Stimulated activated CD4-positive, alpha-beta T cell treated with anti-CD3 and anti-CD28 coated beads, Interleukin-2, amount 100 ng/mL, for 24 hours (primary cell): ENCODE measurements at places on chromosomes 11 and 22.

- DNase-seq: no peak
Observed at GRCh38 chr11:91133361-91133760, 910.5 kb upstream of the CHORDC1 start.

DNA sequence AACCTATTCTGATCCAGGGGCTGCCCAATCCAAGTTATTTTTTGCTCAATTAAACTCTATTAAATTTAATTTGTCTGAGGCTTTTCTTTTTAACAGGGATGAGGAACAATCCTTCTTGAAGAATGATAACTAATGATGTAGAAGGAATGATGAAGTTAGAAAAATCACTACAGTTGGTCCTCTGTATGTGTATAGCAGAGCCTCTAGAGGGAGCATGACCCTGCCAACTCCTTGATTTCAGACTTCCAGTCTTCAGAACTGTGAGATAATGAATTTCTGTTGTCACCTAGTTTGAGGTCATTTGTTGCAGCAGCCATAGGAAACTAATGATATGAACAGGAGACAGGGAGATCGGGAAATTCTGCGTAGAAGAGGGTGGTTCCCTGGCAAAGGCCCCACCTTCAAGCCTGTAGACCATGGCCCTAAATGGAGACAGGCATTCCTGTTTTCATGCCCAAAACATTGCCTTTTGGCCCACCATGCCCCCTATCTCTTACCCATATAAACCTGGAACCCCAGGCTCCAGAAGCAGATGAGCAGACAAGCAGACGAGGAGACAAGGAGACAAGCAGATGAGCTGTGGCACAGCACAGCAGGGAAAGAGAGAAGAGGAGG lies 7.7 kb upstream of the QSER1 start:
- DNase-seq: no peak

GRCh38 chr22:18970176-18970947 lies 34.3 kb upstream of the PRODH start:
- DNase-seq: peak; percentile 37

DNA sequence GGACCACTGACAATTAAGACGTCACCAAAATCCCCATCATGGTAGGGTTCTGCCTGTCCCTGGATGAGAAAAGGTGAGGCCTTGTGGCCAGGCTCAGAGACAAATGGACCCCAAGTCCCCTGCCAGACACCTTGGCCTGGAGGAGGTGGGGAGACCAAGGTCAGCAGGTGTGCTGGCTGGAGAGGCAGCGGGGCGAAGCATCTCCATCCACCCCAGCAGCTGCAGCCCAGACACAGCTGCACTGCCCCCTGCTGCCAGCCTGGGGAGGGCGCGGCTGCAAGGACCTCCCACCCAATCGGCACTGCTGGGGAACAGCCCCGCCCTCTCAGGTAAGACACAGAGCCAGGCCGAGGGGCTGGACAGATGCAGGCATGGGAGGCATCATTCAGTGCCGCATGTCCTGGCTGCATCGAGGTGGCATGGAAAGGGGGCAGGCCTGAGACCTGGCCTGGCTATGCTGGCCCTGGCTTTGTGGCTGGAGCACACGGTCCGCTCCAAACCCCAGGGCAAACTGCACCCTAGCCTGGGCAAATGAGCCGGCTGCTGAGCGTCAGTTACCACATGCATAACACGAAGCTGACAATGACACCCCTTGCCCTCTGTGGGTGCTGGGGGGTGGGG lies 12.2 kb upstream of the MFNG start:
- DNase-seq: peak; percentile 78

GRCh38 chr11:76665172-76665571 lies 5.4 kb downstream of the LRRC32 start:
- no peak for DNase-seq

- DNase-seq: no peak
Observed at GRCh38 chr22:46970411-46971098, 208.1 kb downstream of the TBC1D22A start.

- no peak for DNase-seq
Observed at GRCh38 chr22:30304495-30305244, 15.4 kb upstream of the CASTOR1 start.

- DNase-seq: no peak
Observed at GRCh38 chr11:46335890-46336562, 11.2 kb upstream of the DGKZ start.

DNA sequence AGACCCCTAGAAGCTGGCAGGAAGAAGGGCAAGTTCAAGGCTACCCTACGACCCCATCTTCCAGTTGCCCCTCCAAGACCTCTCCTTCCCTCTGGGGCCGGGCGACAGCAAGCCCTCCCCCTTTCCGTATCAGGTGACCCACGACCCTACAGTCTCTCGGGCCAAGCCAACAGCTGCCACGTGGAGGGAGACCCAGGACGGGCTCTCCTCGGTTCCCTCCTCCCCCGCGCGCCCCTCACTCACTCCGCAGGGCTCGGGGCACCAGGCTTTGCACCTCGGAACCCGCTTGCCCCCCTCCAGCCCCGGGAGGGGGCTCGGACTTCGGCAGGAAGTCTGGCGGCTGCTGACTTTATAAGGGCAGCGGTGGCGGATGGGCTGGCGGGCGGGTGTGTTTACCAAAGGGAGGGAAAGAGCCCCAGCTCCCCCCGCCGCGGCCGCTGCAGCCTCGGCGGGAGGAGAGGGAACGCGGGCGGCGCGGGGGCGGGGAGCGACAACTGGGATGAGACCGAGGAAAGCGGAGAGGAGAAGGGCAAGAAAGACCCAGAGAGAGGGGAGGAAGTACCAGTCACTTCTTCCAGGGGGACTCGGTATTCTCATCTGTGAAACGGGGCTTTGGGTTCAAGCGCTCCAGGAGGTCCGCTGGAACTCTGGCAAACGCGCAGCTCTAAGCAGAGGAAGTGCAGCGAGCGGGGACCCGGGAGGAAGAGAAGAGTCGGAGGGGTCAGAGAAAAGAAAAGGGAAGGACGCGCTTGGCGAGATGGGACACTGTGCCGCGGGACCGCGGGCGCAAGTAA lies 767 bp downstream of the SLC43A1 start:
- DNase-seq: peak; percentile 55

GRCh38 chr11:97743205-97743742 lies 1277.5 kb upstream of the CNTN5 start:
- no peak for DNase-seq

- DNase-seq: no peak
Observed at GRCh38 chr11:58938398-58938797, 890 bp upstream of the GLYATL1 start.

DNA sequence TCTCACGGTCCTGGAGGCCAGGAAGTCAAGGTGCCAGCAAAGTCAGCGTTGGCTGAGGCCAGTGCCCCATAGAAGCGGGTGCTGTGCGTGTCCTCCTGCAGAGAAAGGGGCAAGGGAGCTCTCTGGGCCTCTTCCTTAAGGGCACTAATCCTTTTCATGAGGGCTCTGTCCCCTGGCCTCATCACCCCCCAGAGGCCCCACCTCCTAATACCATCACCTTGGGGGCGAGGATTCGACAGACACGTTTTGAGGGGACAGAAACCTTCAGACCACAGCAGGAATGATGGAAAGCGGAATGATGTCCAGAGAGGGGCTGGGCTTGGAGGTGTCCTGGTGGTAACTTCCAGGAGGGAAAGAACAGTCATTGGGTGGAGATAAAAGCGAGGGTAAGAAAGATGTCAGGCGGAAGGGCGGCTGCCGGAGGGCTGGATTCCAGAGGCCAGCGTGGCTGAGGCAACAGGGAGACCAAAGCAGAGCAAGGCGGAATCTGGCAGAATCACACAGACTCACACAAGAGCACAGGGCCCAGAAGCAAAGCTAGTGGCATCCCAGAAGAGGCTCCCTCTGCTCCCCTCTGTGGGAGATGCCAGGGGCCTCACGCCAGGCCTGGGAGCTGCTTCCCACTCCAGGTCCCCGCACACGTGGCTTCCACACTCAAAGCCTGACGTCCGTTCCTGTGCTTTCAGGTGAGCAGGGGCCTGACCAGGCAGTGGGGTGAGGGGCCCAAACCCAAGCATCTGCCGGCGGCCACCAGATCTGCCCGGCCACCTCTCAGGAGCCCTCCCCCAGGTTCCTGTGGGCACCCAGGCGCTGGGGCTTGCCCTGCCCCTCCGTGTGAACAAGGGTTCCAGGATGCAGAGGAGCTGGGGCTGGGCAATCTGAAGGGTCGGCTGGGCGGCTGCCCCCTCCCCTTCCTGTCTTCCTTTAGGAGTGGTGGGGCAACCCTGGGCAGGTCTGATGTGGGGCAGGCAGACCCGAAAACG lies 784.5 kb downstream of the BRD1 start:
- DNase-seq: no peak

- no peak for DNase-seq
Observed at GRCh38 chr11:47249378-47249715, 733 bp upstream of the ACP2 start.

DNA sequence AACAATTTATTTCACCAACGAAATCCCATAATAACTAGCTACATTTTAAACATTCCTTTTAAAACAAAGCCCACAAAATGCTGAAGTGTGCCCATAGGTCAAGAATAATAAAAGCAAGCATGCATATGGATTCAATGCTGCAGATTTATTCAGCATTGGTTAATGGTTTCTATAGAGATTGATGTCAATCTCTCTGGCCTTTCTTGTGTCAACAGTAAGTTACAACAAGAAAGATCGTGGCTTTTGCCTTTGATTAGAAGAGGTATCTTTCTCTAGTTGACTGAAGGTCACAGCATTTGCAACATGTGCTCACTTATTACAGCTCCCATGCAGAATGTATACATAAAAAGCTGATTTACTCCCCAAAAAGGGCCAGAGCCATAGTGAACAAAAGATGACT lies 1.4 kb upstream of the SOX6 start:
- no peak for DNase-seq

DNA sequence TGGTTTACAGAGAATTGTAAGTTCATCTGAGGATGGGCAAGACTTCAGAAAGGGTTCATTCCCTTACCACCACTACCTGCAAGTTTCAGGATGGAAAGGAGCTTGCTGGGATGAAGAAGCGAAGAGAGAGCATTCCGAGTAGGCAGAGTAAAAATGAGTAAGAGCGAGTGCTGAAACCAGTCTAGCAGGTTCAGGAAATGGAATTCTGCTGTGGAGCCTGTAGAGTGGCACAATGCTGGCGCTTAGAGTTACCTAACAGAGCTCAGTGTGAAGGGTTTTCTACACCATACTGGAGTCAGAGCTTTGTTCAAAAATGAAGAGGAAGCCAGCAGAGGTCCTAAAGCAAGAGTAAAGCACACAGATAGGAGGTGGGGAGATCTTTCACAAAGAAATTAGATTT lies 179.2 kb upstream of the ZC3H12C start:
- no peak for DNase-seq

GRCh38 chr11:28529540-28530410 lies 421.6 kb downstream of the METTL15 start:
- no peak for DNase-seq
